ENCODE measurements at places on chromosomes 3 and 15. TPM values are rescaled to one million over a fixed set of nuclear protein-coding genes. Genes with fewer than 3 reads are reported as not detected.

DNA sequence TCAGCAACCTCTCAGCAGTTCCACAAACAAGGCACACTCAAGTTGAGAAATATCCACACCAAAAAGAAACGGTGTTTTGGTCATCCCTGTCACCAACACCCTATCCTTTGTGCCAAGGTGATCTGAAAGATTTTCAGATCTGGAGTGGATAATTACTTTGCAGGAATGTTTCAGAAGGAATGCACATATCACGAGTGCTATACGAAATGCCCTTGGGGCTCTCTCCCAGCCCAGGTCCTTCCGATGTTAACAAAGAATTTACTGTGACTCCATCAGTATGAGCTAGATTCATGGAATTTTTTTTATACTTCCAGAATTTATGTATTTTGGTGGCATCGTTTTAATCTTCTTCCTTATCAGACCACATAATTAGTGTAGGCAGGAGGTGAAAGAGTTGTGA lies 105.0 kb downstream of the GRM7 start:
- no peak for DNase-seq

DNA sequence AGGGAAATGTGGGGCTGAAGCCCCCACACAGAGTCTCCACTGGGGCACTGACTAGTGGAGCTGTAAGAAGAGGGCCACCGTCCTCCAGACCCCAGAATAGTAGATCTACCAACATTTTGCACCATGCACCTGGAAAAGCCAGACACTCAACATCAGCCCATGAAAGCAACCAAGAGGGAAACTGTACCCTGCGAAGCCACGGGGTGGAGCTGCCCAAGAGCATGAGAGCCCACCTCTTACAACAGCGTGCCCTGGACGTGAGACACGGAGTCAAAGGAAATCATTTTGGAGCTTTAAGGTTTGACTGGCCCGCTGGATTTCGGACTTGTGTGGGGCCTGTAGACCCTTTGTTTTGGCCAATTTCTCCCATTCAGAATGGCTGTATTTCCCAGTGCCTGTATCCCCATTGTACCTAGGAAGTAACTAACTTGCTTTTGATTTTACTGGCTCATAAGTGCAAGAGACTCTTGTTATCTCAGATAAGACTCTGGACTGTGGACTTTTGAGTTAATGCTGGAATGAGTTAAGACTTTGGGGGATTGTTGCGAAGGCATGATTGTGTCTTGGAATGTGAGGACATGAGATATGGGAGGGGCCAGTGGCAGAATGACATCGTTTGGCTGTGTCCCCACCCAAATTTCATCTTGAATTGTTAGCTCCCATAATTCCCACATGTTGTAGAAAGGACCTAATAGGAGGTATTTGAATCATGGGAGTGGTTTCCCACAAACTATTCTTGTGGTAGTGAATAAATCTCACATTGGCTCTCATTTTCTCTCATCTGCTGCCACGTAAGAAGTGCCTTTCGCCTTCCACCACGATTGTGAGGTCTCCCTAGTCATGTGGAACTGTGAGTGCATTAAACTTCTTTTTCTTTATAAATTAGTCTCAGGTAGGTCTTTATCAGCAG lies 105.8 kb downstream of the CBLB start:
- DNase-seq = no peak

MITF gene
- total RNA-seq = 52.6 TPM

KLHL6 gene
- 9.8 TPM for total RNA-seq

GRCh38 chr3:29381595-29381994 lies 100.7 kb downstream of the RBMS3 start:
- DNase-seq = no peak
